ENCODE measurements at places on chromosomes 7 and 10.
A peak's percentile ranks its signal among the peaks of the same experiment; 100 is the strongest.

- no peak for DNase-seq
These were observed 74.0 kb downstream of the GPR141 start for GRCh38 chr7:37757563-37757962.

DNA sequence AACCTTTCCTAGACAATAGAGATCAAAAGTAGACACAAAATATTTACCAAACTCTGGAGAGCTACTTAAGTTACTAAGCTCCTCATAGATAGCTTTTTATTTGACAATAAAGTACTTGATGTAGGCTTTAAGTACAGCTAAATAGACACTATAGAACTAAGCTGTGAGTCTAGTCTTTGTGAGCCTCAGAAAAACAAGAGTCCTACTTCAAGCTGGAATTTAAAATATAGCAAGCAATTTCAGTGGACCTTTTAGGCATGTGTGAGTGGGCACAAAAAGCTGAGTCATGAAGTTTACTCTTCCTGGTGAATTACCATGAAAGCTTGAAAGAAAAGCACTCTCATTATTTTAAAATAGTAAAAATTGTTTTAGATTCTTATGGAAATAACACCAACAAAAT lies 76.1 kb downstream of the ADD3 start:
- DNase-seq = no peak

DNA sequence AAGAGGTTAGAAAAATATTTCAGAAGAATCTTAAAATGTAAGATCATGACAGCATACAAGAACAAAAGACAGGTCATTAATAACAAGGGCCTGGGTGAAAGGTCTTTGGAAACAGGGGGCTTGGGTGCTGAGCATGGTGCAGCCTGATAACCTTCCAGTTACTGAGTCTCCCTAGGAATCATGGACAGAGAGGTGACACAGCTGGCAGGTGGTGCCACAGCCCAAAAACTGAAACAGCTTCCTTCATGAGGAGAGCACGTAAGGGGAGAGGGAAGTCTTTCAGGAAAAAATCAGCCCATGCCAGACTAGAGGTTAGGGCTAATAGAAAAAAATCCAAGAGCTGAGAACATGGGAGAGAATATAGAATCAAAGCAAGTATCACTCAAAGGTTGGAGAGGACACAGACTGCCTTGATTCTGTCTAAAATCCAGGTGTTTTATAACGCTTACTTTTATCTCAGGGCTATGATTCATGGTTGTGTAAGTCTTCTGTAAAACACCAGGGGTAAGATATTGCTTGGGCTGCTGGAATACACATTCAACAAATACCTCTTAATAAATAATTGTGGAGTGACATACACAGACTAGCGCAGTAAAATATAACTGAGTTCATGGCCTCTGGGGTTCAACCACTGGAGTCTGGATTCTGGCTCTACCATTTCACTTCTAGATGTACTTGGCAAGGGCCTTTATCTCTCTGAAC lies 88.1 kb downstream of the SEMA3C start:
- no peak for DNase-seq

- DNase-seq = no peak
These were observed 183.7 kb downstream of the CACNB2 start for GRCh38 chr10:18323916-18324315.

DNA sequence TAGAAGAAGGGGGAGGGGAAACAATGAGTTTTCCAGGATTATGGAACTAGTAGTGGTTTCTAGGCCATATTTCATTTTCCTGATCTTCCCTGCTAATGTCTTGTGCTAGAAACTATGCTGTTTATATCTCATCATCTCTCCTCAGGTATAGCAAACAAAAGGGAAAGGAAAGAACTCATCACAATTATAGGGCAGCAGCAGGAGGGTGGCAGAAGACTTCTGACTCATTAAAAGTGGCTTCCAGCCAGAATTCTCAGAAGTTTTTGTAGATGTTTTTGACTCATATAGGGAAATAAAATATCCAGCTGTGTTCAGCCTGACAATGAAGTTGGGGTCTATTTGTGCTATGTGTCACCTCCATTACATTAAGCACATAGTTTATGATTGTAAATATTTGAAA lies 6.5 kb downstream of the AHR start:
- no peak for DNase-seq

- no peak for DNase-seq
These were observed 11.0 kb downstream of the ZMIZ1 start for GRCh38 chr10:79079490-79080355.

DNA sequence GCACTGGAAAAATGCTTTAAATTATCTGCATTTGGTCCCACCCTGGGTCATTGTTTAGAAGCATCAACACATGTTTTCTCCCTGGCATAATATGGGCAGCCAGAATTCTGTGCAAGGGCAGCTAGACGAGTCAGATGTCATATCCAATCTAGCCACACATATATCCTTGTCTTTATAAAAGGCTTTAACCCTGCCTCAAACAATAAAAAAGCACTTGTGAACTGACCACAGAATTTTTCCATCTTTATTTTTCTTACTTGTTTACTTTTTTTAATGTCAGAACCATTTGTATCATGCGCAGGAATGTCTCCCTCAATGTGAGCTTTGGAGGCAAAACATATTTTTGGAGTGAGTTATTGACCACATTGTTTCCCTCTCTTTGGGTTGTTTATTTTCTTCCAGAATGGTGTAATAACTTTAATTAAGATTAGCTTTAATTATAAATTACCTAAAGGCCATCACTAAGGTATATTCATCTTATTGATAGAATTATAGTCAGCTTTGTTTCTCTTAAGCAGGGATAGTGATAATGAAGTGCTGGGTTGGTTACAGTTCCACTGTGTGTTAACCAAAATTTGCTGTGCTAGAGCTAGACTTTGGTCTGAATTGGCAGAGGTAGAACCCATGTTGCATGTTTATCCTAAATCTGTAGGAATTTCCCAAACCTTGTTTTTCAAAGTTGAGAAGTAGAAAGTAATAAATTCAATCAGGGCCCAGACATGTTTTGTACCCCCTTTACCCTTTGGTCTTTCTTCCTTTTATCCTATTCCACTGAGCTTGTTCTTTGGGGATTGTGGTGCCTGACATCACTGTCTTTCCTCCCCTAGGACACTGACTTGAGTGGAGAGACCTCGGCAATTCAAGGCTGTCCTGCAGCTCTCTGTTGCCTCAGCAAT lies 1078.4 kb downstream of the KCNMA1 start:
- DNase-seq = no peak

DNA sequence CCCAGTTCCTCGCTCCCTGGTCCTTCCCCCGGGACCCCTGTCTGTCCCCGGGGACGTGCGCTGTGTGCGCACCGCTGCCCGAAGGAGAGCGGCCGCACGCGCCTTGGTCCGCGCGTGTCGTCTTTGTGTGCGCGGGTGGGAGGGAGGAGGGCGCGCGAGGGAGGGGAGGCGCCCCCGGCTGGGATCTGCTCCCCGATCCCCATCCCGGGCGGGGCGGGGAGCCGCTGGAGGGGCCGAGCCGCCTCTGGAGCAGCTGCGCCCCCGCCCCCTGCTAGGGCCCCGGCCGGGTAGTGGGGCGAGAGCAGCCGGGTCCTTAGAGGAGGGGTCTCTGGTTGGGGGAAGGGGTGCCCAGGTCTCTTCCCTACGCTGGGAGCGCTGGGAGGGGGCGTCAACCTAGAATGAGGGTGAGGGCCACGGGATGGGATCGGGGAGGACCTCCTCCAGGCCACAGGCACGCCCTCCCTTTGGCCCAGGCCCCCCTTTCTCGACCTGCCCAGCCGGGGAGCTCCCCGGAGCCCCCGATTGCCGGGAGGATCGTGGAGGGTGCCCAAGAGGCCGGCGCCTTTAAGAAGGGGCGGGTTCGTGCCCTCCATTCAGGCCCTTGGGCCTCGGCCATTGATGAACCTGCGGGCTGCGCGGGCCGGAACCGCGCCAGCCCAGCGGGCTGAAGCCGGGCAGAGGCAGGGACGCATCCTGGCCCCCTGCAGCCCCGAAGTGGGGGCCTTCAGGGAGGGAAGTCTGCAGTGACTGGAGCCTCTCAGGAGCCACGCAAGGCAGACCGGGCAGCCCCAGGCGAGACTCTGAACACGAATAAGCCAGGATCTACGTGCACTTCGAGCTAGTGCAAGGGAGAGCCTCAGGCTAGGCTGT lies 678 bp downstream of the SH2B2 start:
- no peak for DNase-seq

- no peak for DNase-seq
These were observed 203.6 kb upstream of the CELF2 start for GRCh38 chr10:10814069-10814468.

DNA sequence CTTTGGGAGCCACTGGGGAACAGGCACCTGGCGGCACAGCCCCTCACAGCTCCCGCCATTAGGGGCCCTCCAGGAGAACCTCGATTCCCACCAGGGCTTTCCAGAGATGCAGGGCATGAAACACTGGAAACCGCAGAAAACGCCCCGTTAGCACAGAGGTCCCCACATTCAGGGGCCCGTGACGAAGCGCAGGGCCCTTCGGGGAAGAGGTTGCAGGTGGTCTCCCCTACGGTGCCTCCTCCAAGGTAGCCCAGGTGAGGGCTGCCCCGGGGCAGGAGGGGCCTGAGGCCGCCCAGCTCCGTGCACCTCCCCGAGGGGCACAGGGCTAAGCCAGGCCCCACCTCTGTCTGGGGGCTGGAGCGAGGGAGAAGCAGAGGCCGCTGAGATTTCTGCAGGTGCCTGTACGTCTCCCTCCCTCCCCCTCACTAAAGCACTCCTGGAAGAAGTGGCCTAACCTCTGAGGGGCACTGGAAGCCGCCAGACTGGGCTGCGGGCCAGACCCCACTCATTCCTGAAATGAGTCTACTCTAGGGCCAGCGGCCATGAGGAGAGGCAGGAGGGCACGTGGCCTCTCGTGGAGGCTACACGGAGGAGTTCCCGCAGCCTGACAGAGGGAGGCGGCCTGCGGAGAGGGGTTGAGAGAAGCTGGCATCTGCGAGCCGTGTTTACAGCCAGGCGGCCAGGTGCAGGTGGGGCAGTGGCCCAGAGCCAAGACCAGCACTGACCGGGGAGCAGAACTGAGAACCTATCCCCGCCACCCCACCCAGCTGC lies 6.9 kb downstream of the PDGFA start:
- no peak for DNase-seq

DNA sequence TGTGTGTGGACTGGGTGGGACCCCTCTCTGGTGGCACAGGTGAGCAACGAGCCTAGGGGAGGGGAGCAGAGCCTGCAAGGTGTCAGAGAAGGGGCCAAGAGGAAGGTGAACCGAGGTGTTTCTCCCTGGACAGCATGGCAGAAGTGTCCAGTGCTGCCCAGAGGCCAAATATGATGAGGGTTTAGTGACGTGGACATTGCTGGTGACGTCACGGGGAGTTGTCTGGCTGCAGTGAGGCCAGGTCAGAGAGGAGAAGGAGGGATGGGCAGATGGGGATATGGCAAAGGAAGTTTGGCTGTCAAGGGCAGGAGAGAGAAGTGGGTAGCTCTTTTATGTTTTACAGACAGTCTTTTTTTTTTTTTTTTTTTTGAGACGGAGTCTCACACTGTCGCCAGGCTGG lies 2.6 kb upstream of the ZNF853 start:
- no peak for DNase-seq

DNA sequence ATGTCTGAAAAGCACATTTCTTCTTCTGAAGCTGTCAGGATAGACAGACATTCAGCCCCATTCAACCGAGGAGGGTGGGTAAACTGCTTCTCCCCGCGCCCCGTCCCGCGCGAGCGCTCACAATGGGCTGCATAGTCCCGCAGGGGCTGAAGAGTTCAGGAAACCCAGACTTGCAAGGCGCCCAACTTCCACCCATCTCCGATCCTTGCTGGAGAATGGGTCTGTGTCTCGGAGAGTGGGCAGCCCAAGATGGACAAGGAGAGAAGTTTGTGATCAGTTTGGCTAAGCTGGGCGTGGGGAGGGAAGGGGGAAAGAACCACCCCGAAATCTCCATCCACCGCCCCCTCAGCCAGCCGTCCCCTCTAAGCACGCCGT lies 686 bp downstream of the AASS start:
- DNase-seq = no peak

GRCh38 chr7:105768117-105768516 lies 108.3 kb downstream of the ATXN7L1 start:
- no peak for DNase-seq

DNA sequence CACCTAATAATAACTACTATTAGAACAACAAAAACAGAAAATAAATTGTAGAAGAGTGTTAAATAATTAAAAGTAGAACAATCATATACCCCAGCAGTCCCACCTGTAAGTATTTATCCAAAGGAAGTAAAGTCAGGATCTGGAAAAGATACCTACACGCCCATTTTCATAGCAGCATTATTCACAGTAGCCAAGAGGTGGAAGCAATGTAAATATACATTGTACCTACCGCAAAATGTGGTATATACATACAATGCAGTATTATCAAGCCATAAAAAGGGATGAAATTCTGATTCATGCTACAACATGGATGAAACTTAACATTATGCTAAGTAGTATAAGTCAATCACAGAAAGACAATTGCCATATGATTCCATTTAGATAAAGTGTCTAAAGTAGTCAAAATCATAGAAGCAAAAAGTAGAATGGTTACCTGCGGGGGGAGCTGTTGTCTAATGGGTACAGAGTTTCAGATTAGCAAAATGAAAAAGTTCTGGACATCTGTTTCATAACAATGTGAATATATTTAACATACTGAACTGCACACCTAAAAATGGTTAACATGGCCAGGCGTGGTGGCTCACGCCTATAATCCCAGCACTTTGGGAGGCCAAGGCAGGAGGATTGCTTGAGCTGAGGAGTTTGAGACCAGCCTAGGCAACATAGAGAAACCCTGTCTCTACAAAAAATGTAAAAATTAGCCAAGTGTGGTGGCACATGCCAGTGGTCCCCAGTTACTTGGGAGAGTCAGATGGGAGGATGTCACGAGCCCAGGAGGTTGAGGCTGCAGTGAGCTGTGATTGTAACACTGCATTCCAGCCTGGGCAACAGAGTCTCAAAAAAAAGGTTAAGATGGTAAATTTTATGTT lies 6.0 kb upstream of the TMED4 start:
- peak; percentile 45 for DNase-seq

DNA sequence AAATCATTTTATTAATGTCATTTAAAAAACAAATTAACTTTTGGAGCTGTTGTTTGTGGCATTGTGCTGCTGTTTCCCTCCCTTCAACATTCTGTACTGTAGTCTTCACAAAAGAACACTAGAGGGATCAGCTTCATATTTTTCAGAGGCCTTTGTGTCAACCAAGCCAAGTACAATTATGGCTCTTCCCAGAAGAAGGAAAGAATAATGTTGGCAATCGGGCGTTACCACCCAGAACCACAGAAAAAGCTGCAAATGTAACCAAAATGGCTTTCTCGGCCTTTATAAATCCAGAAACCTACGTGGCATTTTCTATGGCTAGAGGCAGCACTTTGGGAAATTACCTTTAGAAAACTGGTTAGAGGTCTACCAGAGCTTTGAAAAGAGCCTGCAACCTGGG lies 98.8 kb upstream of the COL1A2 start:
- no peak for DNase-seq

DNA sequence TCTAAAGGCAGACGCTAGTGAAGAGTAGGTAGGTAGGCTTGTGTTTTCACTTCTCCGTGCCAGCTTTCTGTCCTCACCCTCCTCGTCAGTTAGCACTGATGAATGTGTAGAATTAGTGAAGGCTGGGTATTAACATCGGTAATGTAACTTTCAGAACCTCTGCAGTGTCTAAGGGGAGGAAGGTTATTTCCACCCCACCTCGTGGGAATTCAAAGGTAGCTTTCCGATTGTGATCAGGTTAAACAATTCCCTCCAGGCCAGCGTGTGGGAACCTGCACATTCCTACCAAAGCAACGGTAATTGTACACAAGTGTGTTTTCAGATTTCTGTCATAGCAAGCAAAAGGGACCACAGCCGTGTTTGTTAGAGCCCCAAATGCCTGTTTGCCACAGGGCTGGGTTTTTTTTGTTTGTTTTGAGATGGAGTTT lies 405.0 kb upstream of the GALNT17 start:
- DNase-seq = no peak

GRCh38 chr7:50631639-50632038 lies 66.4 kb upstream of the DDC start:
- no peak for DNase-seq

GRCh38 chr7:111388912-111389311 lies 173.4 kb downstream of the IMMP2L start:
- DNase-seq = no peak

Data from stimulated activated CD4-positive, alpha-beta T cell treated with anti-CD3 and anti-CD28 coated beads, TNF-alpha, amount 100 ng/mL, for 4 hours (primary cell).